ENCODE measurements at places on chromosomes 16 and 17.

DNA sequence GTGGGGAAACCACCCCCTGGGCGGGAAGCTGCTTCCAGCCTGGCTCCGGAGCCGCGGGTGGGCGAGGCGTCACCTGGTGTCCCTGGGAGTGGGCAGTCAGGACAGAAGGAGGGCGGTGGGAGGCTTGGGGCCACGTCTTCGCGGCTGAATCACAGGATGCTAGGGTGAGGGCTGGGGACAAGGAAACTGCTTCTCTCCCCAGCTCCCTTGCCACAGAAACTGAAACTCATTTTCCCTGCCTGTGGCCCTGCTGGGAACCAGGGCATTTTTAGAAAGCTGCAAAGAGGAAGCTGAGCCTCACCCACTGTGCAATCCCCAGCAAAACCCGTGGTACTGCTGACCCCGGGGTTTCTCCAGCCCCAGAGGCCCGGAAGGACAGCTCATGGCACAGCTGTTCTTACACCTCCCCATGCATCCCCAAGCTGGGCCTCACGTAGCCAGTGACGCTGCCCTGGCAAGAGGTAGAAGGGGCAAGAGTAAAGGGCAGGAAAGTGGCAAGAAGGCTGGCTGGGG lies 8.2 kb downstream of the RHBDF2 start:
- DNase-seq = no peak

DNA sequence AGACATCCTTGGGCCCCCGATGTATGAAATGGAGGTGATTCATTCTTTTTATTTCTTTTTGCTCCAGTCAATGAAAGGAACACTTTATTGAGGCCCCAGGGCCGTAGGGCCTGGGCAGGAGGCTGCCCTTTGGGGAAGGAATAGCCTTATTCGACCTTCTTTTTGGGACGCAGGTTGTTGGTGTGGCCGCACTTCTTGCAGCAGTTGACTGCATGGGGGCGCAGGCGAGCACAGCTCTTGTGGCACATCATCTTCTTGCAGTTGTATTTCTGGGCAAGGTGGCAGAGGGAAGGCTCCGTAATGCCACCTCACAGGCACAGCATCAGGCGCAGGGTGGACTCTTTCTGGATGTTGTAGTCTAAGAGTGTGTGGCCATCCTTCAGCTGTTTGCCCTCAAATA lies 50.9 kb downstream of the SIAH1 start:
- DNase-seq = no peak

- no peak for DNase-seq
These were observed 60.7 kb upstream of the TBX2 start for GRCh38 chr17:61338874-61339478.

DNA sequence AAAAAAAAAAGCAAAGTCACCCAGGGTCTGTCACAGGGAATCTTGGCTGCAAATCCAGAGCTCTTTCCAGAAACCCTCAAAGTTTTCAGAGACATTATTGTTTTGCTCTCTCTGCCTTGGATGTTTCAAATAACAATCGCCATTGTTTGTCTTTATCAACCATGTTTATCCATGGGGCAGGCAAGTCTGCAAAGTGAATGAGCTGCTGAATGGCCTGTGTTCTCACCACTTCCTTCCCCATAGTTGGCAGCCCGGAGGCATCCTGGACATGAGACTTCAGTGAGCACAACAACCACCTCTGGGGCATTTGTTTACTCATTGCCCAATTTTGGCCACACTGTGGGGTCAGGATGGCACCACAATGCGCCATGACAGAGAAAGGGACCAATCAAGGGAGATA lies 53.1 kb upstream of the USP7 start:
- DNase-seq = no peak

DNA sequence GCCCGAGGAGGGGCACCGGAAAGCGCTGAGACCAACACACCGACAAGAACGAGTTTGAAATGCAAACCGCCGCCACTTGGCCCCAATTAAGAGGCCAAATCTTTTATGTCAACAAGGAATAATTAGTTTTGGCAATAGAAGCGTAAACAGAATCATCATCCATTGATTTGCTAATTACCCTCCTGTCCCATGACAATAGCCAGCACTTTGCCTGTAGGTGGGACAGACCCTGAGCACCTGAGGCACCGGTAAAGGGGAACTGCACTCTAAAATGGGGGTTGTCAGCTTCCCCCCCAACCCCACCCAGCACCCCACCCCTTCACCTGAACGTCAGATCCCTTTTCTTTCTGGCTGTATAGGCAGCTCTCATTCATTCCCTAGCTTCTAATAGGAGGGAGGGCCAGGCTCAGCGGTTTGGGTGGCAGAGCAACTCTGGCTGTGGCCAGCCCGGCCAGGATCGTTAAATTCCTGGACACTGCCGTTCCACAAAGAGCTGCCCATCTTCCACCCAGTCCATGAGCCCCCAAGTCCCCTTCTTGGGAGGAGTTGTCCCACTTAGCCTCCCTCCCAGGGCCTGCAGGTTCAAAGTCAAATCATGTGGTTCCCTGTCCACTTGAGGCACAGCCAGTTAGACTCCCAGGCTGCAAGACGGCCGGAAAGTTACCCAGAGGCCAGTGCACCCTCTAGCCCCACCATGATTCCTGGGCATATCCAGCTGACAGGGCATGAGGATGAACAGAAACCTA lies 45.8 kb downstream of the WNT3 start:
- DNase-seq = no peak

DNA sequence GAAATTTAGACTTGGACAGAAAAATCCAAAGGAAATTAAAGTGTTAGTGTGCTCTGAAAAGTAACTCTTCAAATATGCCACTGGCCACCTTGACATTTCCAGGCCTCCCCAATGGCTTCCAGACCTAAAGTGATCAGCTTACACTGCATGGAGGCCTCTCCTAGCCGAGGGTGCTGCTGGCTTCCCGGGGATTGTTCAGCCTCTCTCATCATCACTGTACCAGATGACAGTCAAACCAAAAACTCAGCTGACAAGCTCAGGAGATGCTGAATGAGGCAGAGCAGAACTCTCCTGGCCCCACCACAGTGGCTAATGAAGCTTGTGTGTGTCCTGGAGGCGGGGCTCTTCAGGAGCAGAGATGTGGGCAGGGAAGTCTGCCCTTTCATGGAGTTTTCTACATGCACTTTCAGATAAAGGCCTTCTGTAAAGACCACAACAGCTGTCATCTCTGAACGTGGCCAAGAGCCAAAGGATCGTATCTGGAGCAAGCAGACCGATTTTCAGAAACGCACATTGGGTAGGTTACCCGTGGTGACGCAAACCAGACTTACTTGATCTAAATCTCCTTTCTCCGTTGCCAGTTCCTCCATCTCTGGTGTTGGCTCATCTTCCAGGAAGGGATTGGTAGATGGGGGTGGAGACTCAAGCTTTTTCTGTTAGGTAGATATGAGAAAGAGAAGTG lies 113.3 kb downstream of the VPS53 start:
- DNase-seq = no peak

DNA sequence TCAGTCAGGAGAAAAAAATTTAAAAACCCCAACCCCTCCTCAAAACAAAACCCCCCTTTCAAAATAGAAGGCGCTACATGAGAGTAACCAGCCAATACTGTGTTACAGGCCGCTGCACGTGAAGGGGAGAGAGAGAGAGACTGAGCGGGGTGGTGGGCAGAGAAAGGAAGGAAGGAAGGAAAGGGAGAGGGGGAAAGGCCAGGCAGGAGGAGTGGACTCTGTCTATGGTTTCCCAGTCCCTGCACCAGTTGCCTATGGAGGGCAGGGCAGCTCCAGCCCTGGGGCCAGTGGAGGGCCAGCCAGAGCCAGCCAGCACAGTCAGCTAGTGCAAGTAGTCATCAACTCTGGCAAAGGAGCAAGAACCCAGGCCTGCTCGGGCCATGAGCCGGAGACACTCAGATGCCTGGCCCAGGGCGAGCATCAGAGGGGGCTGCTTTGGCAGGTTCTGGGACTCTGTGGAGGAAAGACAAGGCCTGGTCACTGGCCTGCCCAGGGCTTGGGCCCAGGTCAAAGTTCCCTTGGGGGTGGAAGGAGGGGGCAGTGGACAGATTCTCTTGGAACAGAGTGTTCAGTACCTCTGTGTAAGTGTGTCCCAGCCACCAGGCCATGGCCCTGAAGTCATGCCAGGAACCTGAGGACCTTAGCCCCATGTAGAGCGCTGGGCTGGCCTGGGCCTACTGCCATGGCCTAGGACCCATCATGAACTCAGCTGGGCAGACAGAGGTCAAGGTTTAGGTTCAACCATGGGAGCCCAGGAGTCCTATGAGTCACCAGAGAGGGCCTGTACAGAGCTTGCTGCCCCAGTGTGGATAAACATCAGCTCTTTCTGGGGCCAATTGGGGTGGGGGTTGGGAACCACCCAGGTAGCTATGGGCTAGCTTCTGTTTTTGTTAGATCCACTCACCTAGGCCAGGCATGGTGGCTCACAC lies 7.3 kb upstream of the GFOD2 start:
- DNase-seq = no peak

DNA sequence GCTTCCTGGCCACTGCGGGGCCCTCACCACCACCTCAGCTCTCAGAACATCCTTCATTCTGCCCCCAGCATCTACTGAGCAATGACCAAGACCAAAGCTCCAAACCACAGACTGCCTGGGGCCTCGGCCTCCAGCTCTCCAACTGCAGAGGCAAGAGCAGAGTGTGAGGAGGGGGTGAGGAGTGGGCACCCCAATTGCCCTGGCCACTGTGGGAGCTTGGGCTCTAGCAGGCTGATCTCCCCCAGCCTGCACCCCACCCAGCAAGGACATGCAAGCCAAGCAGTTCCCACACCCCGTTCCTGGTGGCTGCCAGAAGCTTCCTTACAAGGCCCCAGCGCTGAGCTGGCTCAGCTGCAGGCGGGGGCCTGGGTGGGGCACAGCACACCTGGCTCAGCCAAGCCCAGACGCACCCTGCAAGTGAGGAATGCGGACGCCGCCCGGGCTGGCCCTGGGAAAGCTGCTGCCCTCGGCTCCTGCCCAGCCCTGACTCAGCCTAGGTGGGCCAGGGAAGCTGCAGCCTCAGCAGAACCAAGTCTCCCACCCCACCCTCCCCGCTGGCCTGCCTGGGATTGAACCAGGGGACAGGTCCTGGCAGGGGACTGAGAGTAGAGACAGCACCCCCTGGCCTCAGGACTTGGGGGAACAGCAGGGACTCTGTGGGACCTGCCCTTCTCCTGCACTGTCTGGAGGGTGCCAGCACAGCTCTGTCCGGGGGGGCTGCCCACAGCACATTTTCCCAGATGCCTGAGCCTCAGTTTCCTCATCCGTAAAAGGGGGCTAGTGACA lies 29.7 kb upstream of the KRT17 start:
- DNase-seq = no peak

DNA sequence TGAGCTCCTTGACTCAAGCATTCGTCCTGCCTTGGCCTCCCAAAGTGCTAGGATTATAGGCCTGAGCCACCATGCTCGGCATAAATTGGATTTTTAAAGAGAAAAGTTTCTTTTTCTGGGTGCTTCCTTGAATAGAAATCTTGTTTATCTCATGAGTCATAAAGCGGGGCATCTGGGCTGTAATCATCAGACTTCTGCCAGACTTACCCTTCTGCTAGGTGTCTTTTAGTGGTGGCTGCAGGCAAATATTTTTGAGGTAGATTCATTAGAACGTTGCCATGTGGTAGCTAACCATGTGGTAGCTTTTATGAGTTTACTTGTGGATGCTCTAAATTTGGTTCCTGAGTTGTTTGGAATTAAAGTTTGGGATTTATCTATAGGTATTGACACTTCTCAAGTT lies 13.4 kb downstream of the PGS1 start:
- DNase-seq = no peak

GRCh38 chr17:77025781-77026180 lies 115.0 kb upstream of the SEC14L1 start:
- no peak for DNase-seq

GRCh38 chr17:11391134-11391533 lies 150.1 kb downstream of the SHISA6 start:
- DNase-seq = no peak

GRCh38 chr17:80942423-80943345 lies 49.0 kb upstream of the CHMP6 start:
- peak; percentile 62 for DNase-seq

DNA sequence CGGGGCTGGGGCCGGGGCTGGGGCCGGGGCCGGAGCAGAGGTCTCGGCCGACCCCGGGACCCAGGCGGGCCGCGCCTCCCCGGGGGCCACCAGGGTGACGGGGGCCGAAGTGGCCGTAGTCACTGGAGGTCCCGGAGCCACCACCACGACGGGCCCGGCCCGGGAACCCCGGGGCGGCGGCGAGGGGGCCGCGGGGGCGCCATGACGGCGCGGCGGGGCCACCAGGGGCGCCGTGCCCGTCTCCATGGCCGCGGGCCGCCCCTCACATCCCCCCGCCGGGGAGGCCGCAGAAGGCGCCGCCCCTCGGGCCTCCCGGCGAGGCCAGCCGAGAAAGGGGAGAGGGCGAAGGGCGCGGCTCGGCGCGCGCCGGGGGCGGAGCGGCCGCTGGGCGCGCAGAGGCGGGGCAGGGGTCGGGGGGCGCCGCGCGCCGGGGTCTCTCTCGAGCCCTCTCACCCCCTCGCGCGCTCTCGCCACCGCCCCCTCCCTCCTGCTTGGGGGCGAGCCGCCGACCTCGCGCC lies 297 bp downstream of the TBC1D10B start:
- no peak for DNase-seq

DNA sequence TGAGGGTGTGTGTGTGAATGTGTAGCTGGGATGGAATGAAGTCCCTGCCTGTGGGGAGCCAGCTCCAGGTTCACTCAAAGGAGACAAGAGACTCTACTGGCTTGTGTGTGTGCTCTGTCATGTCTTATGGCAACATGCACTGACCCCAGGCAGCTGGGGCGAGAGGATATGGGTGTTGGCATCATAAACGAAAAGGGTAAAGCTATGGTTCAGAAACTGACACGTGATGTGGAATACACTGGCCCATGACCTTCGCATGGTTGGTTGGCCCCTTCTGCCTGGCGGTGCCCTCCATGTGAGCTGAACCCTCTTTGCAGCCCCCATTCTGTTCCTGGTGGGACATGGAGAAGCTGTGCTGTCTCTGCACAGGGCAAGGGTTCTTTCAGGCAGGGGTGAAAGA lies 21.9 kb downstream of the ZNF750 start:
- DNase-seq = no peak

- DNase-seq = no peak
These were observed 6.3 kb downstream of the SOX8 start for GRCh38 chr16:987906-988305.

DNA sequence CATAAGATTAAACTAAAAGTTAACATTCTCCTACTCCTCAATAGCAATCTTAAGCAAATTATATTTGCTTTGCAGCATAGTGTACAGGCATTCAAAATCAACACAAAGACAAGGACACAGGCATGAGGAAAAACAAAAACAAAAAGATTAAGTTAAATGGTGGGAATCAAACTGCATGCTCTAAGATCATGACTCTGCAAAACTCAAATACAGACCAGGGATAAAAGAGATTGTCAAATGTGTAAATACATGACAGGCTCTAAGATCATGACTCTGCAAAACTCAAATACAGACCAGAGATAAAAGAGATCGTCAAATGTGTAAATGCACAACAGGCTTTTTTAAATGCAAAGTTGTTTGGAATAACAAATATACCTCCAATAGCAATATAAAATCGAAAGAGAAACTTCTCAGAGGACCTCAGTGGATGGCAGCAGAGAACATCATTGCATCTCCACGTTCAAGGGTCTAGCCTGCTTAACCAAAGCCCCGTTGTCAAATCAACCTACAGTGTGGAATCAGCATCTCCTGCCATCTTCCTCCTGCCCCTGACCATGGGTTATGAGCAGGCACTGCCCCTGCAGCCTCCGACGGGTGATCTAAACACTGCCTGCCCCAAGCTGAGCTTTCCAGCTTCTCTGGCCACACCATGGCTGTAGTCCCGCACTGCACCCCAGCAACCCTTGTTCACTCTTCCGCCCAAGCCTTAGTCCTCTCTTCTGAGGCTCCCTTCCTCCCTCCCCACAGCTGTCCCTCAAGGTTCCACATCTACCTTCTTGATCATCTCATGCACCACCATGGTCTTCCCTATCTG lies 446.1 kb downstream of the SOX9 start:
- DNase-seq = no peak
